ENCODE measurements at places on chromosomes 3 and 15. TPM values are rescaled to one million over a fixed set of nuclear protein-coding genes. Genes with fewer than 3 reads are reported as not detected.

DNA sequence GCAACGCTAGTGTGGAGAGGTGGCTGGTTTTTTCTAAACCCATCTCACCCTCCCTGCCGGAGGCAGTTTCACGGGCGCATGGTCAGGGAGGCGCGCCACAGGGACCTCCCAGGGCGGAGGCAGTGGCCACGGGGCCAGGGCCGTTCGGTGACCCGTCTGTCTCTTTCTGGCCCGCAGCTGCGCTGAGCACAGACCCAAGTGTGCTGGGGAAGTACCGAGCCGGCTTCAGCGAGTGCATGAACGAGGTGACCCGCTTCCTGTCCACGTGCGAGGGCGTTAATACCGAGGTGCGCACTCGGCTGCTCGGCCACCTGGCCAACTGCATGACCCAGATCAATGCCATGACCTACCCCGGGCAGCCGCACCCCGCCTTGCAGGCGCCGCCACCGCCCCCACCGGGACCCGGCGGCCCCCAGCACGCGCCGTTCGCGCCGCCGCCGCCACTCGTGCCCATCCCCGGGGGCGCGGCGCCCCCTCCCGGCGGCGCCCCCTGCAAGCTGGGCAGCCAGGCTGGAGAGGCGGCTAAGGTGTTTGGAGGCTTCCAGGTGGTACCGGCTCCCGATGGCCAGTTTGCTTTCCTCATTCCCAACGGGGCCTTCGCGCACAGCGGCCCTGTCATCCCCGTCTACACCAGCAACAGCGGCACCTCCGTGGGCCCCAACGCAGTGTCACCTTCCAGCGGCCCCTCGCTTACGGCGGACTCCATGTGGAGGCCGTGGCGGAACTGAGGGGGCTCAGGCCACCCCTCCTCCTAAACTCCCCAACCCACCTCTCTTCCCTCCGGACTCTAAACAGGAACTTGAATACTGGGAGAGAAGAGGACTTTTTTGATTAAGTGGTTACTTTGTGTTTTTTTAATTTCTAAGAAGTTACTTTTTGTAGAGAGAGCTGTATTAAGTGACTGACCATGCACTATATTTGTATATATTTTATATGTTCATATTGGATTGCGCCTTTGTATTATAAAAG, 1.8 kb downstream of the HES1 start:
- DNase-seq = no peak

- DNase-seq = peak; percentile 91
Observed at GRCh38 chr3:8443829-8444791, 57.5 kb upstream of the LMCD1 start.

Gene ATP13A5
- total RNA-seq = not detected

DNA sequence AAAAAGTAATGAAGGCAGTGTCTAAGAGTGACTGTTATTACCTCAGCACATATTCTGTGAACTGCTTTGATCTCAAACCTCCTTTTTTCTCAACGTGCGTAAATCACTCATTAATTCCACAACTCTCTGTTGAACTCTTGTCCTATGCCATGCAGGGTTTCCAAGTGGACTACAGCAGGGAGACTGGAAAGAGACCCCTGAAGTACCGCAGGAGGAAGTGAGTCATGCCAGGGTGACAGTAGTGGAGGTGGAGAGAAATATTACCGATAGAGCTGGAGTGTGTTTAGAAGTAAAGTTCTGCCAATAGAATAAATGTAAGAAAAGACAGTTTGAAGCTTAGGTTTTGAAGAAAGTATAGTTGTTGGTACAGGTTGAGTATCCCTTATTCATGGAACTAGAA, 908.9 kb downstream of the ROBO1 start:
- no peak for DNase-seq

DNA sequence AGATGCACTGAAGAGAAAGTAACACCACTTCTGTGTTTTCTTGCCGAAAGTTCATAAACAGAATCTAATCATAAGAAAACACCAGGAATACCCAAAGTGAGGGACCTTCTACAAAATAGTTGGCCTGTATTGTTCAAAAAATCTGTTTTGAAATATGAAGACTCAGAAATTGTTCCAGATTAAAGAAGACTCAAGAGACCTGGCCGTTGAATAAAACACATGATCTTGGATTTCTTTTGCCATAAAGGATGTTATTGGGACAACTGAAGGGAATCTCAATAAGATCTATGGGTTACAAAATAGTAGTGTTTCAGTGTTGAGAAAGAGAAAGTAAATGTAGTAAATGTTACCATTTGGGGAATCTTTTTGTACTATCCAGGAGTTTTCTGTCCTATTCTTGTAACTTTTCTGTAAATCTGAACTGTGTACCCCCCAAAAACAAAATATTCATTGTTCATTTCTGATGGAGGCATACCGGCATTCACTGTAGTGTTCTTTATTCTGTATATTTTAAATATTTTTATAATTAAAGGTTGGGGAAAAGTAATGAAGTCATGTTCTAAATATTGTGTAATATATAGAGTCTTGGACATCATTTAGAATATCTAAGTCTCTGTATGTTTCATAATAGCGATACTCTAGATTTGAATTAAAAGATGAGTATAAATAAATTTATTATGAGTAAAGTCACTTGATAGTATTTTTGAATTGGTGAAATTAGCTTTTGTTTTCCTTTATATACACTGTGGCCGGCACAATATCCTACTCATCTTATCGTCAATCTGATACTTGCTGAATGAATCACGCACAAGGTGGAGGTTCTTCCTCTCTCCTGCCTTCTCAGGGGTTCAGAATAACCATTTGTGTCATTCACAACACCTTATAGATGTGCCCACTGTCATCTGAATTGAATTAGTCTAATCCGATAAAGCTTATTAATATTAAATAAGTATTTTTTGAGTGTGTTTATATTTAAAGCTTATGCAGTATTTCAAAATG, 66.7 kb downstream of the TRAK1 start:
- DNase-seq = no peak

DNA sequence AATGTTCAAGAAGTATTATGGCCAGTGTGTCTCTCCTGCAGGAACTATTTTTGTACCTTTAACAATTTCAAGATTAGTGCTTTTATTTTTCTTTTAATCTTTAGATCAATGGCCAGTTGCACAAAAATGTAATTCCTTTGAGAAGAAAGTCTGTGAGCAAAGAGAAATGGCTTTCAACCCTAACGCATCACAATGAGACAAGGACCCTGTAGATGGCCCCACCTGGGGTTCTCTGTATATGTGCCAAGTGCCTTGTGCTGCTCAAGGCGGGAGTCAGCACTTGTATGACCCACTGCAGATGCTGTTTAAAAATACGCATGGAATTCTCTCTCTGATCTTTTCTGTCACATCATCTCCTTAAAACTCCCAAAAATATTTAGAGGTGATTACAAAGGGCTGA, 453.4 kb downstream of the OCA2 start:
- no peak for DNase-seq

DNA sequence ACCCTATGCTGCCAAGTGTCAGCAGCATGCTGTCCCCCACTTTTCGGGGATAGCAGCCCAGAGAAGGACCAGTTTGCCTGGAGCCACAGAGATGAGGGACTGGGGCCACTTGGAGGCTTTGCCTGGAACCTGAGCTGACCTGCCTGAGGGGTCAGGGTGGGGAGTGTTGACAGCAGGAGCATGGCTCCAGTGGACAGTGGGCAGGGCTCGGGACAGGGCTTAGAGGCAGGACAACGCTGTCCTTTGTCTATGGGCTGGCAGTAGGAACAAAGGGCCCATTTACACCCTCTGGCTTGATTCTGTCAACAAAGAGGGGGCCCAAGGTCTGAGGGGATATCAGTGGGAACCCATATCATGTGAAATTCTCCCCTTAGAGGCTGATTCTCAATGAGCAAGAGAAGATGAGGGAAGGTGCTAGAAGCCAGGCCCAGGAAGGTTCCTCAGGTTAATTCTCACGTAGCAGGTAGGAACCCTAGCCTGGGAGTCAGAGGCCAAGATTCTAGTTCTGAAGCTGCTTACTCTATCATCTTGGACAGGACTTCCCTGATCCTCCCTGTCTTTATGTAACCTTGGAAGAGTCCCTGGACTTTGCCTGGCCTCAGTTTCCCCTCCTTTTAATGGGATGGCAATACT, 29.7 kb upstream of the HHATL start:
- DNase-seq = no peak
